ENCODE measurements at places on chromosomes 2 and 18.

DNA sequence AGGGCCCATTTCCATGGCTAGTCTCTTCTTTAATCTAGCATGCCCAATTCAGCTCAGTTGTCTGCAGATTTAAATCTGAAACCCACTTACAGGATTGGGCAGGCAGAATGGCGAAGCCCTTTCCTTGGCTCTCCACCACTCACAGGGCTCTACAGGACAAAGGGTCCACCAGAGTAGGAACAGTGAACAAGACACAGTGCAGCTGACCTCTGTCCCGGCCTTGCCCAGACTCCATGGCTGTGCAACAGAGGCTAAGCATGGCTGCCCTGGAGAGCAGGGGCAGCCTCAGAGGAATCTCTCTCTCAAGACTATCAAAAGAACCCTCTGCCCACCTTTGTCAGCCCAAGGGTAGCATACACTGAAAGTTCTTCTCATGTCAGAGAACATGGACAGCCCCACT, 9.7 kb upstream of the ATP6V1B1 start:
- DNase-seq, result no peak

- DNase-seq, result no peak
Measured at GRCh38 chr2:189024901-189025618, 50.9 kb downstream of the COL3A1 start.

DNA sequence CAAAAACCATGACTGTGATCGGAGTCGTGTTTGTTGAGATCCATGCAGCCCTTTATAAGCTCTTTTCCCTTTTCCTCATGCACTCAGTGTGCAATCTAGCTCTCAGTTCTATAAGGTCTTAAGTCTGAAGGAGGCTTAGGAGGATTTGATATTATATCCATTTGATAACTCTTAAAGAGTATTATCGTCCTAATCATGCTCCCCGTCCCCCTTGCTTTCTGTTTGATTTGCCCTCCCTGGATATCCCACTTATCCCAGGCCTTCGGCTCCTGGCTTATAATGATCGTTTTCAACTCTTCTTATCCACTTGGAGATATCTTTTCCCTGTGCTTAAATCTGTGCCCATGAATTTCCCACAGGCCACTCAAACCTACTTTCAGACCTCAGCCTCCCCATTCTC, 1917.7 kb upstream of the PIK3C3 start:
- no peak for DNase-seq

DNA sequence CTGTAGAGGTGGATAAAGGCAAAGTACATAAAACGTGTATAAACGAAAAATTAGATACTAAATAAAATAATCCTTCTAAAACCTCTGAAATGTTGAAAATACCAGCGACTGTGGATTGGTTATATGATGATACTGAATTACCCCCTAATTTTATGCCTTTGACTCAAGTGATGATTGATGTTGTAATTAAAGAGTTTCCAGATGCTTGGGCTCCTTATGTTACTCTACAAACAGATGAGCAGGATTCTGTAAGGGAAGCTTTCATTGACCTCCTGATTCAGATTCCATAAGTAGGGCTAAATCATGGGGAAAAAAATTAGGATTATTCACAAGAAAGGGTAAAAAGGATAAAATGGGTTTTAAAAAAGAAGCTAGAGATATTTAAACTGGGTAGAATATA, 418.2 kb upstream of the SLC39A10 start:
- no peak for DNase-seq

- DNase-seq, result no peak
Measured at GRCh38 chr2:158317642-158318041, 138.9 kb downstream of the CCDC148 start.

- no peak for DNase-seq
Measured at GRCh38 chr2:158255257-158255656, 153.6 kb downstream of the UPP2 start.

DNA sequence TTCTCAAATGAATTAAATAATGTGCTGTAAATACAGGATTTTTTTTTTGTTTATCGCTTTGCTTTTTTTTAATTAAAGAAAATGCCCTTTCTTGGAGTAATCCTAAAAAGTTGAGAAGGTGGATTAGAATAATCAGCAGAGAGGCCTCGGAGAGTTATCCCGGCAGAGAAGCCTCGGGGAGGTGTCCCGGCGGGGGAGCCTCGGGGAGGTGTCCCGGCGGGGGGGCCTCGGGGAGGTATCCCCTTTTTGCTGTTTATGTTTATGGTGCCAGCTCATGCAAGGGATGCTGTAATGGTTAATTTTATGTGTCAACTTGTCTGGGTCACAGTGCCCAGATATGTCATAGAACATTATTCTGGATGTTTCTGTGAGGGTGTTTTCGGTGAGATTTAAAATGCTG, 263.0 kb upstream of the TRIB2 start:
- DNase-seq, result no peak

GRCh38 chr18:2222270-2223185, 348.8 kb downstream of the METTL4 start:
- DNase-seq, result no peak
